Activated T-helper 1 cell treated with anti-CD3 and anti-CD28 coated beads, Interleukin-12 subunit alpha, Interleukin-12 subunit beta, Interleukin-2, Interleukin-4 antibody, amounts not matched to agents 30 ng/mL and 10 ng/mL and 1 ng/mL, durations not matched to agents 14 hours and 24 hours and 36 hours (primary cell): ENCODE measurements at places on chromosomes 12 and 14.

DNA sequence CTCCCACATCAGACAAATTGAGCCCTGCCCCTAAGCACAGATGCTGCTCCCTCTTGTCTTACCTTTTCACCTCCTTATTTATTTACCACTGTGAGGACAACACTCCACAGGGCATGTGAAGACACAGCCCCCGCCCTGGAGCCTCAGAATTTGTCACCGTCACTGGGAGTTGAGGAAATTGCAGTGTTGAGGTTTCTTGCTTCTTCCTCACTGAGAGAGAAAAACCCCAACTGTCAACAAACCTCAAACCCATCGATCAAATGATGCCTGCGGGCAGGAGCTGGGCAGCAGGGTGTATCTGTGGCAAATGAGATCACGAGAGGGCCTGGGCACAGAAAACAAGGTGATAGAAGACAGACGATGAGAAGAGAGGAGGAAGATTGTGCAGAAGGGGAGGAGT is 30.5 kb upstream of the PLEKHG3 start:
- peak; percentile 63 for DNase-seq

DNA sequence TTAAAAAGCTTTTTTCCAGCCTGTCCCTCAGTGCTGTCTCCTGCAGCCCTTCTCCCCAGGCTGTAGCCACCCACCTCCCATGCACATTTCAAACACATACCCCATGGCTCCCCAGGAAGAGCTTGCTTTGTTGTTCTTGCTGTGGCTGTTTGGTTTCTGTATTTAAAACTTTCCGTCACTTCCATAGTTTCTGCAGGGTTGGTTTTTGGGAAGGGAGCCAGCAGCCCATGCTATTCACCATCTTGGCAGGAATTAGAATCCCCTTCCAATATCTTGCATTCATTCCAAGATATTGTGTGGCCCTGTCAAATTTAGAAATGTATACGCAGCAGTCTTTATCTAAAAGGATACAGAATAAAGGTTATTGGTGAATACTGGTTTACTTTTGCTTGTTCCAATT is 29.6 kb downstream of the CFAP251 start:
- DNase-seq, result no peak

- no peak for DNase-seq
Measured at GRCh38 chr12:131041968-131042833, 88.5 kb downstream of the ADGRD1 start.

GRCh38 chr12:10607885-10608458 is 5.4 kb downstream of the MAGOHB start:
- no peak for DNase-seq

DNA sequence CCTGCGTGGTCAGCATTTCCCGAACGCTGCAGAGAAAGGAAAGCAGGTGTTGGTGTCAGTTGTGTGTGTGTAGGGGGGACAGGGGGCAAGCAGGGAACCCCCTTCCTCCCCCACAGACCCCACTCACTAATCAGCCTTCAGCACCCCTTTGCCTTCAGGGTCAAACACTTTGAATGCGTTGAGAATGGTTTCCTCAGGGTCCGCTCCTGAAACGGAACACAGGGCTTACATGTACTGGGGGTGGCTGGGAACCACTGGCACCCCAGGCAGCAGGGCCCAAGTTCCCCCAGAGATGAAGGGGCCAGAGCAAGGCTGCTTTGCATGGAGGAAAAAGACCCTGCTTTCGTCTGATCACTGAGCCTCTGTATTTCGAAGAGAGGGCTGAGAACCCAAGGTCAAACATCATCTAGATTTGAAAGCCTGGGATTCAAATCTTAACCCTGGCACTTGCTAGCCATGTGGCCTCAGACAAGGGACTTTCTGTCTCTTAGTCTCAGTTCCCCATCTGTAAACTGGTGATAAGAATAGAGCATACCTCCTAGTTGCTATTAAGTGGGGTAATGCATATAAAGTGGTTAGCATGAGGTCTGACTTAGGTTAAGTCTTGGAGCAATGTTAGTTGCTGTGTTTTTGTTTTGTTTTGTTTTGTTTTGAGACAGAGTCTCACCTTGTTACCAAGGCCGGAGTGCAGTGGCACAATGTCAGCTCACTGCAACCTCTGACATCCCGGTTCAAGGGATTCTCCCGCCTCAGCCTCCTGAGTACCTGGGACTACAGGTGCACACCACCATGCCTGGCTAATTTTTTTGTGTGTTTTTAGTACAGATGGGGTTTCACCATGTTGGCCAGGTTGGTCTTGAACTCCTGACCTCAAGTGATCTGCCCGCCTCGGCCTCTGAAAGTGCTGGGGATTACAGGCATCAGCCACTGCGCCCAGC is 7.0 kb downstream of the MYL2 start:
- DNase-seq, result no peak

DNA sequence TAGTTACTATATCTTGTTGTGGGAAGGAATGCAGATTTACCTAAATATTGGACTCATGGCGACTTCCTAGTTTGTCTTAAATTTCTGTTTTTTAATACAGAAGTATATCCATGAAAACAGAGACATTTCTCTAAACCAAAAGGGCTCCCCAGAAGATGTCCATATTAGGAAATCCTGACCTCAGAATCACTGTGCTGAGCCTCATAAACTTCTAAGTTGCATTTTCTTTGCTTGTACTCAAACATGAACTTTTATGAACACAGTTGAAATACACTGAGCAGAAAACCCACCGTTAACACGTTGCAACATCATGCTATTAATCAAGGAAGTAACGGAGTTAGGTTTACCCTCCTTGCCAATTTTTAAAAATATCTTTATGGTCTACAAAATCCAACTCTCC is 42.9 kb upstream of the NR2C1 start:
- DNase-seq, result no peak

DNA sequence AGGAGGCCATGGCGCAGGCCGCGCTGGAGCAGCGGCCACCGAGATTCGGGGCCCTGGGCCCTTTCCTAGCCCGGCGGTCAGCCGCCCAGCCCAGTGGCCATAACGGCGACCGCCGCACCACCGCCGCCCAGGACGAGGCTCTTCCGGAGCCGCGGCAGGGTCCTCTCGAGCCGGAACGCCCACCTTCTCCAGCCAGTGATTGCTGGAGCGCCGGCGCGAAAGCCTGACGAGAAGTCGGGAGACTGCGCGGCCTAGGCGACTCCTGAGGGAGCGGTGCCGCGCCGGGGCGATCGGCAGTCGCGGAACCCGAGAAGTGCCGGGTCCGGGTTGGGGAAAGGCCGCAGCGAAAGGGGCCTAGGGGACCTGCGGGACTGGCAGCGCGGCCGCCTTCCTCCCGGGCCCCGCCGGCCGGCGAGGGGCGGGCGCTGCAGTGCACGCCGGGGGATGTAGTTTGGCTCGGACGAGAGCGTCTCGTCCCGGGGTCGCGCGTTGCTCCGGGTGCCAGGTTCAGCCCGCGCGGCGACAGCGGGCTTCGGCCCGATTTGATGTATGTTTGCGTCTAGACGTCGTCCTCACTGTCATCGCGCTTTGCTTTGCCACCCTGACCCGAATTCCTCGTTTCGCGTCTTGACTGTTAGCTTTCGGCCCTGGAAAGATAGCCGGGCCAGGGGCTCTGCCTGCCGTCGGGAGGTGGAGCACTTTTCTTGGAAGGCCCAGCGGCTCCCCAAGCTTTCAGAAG is at the start of gene VTI1B:
Gene VTI1B, minus strand, starts transcription at position 153 of the 739 bp plus-strand sequence. Its CDS starts 143 bp downstream, at position 10.
- peak; percentile 70 for DNase-seq

- no peak for DNase-seq
Measured at GRCh38 chr14:100108840-100109593, 43.8 kb downstream of the EVL start.

GRCh38 chr12:30970559-30971197 is 44.1 kb downstream of the TSPAN11 start:
- DNase-seq, result no peak
